ENCODE measurements at places on chromosomes 3 and 15. TPM values are rescaled to one million over a fixed set of nuclear protein-coding genes. Genes with fewer than 3 reads are reported as not detected.
A peak's percentile ranks its signal among the peaks of the same experiment; 100 is the strongest.

DNA sequence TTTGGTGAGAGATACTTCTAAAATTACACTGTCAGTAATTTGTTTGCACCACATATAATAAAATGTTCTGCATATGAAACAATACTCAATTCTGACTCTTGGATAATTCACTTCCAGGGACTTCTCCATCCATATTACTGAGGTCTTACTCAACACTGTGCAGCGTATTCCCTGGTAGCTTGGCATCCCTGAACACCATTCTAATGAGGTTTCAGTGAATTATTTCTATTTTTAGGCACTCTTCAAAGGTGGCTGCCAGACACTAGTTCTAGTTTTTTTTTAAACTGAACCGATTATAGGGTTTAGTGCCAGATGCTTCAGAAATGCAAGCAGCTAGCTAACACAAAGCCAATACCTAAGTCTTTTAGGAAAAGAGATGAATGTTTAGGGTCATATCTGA lies 283.3 kb downstream of the FEZF2 start:
- no peak for ATAC-seq

DNA sequence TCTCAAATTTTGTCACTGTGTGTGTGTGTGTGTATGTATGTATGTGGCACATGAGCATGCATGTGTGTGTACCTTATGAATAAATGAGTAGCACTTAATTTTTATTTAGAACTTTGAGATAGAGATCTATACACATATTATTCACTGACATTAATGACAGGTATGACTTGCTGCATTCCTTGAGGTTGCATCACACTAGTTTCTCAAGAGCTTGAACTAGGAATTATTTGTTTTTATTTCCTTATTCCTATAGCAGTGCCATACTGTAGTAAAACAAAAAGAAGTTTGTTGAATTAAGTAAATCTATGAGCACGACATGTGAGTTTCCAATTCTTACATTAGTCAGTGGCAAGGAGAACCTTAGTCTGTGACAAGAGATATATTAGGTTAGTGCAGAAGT lies 943.9 kb downstream of the ROBO1 start:
- ATAC-seq: peak; percentile 92

The CLSTN2 gene
- 1.5 TPM for total RNA-seq

- ATAC-seq: no peak
Observed at GRCh38 chr3:184821034-184821433, 9.1 kb downstream of the VPS8 start.

The GOLGA6B gene
- total RNA-seq: not detected
